ENCODE measurements at places on chromosomes 6 and 20.
A peak's percentile ranks its signal among the peaks of the same experiment; 100 is the strongest.

GRCh38 chr20:24783631-24784492 is 165.2 kb upstream of the CST7 start:
- DNase-seq = peak; percentile 45

DNA sequence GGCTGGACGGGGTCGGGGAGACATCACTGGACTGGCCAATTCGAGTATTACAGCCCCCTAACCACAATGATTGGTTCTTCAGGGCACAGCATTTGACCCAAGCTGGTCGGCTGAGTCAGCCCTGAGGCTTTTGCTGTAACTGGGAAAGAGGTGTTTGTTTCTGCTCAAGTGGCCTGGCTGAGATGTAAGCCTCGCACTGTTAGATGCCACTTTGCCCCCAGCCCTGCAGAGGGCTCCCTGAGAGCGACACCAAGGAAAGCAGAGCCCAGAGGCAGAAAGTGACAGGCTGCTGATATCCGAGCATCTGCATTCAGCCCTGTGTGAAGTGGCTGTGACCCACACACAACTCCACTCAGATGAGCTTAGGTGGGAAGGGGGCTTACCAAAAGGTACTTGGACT is 19.4 kb downstream of the ERGIC3 start:
- DNase-seq = no peak

DNA sequence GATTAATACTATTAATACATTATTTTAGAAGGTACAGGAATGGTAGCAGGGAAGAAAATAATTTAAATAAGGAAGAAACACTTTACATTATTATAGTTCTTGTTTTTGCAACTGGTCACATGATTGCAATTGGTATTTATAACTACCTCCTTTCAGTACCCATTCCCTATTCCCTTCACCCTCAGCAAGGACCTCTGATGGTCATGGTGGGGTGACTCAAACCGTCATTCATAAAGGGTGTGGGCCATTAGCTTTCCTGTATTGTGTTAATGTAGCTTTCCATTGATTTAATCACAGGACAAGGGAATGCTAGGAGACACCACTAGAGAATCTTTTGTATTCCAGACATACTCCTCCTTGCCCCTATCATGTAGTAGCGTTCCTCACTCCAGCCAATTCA is 47.2 kb upstream of the TMEM244 start:
- DNase-seq = no peak

DNA sequence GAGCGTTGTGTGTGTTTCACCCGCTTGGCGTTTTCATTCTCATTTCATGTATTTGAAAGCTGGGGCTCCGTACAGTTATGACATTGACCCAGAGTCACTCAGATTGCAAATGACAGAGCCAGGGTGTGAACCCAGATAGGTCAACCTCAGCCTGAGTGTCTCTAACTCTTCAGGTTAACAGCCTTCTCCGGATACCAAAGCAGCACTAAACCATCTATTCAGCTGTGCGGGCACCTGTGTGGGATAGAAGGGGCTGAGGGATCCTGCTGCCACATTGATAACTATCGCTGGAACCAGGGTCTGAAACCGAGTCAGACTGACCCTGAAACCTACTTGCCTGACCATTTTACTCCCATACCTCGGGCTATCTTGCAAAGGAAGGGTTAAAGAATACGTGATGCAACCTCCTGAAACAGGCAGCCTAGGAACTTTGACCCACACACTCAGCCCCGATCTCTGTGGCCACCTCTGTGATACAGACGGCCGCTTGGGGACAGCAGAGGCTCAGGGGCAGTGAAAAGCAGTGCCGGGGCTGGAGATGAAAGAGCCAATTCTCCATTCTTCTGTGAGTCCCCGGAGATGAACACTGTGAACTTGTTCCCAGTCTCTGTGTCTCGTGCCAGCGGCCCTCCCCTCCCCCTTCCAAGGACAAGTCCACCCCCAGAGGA is 233.5 kb upstream of the QKI start:
- DNase-seq = no peak

DNA sequence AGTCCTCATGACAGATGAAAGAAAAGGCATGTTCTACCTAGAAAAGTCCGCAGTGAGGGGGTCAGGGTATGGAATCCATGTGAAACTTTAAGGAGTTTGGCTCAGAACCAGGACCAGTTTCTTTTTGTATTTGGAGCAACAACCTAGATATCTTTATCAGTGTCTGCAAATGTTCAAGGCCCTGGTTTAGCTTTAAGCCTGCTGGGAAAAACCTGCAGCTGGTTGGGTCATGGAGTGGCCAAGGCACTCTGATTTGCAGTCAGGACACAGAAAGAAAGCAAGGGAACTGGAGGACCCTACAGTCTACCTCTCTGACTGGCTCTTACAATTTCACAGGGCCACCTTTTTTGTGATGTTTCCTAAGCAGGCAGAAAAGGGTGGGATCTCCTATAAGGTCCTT is 33.7 kb downstream of the GSTA2 start:
- no peak for DNase-seq

- no peak for DNase-seq
Observed at GRCh38 chr6:147970970-147971369, 371.7 kb upstream of the SASH1 start.
